HFF-Myc (cell line): ENCODE measurements at places on chromosomes 2 and 18.

GRCh38 chr2:33726415-33726814 lies 127.3 kb upstream of the FAM98A start:
- no peak for DNase-seq

GRCh38 chr2:20141806-20142205 lies 83.1 kb downstream of the SDC1 start:
- DNase-seq, result no peak

GRCh38 chr18:51908598-51908944 lies 431.4 kb upstream of the DCC start:
- DNase-seq, result no peak

DNA sequence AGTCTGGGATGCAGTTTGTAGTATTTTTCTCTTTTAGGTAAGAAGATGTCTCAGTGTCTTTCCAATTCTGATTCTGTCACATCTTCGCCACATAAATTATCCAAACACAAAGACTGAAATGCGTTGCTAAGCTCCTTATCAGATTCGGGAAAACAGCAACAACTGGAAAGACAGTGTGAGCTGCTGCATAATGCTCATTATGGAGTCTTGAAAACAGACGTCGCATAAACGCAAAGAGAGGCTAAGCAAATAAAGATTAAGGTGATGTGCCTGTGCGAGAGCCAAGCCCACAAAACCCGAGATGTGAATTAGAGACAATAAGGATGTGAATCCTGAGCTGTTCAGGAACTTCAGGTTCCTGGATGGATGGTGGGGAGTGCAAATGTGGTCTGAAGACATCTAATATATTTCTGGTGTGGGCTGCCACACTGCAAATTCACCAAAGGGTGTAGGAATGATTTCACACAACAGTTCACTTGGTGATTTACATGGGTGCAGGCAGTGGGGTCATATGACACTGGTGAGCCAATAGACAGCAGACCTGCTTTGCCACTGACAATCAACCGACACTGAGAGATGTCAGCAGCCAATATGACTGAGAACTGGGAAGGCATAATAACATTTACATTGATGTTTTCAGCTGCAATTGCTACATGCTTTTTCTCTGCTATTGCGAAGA lies 195.8 kb downstream of the MTX2 start:
- DNase-seq, result no peak

DNA sequence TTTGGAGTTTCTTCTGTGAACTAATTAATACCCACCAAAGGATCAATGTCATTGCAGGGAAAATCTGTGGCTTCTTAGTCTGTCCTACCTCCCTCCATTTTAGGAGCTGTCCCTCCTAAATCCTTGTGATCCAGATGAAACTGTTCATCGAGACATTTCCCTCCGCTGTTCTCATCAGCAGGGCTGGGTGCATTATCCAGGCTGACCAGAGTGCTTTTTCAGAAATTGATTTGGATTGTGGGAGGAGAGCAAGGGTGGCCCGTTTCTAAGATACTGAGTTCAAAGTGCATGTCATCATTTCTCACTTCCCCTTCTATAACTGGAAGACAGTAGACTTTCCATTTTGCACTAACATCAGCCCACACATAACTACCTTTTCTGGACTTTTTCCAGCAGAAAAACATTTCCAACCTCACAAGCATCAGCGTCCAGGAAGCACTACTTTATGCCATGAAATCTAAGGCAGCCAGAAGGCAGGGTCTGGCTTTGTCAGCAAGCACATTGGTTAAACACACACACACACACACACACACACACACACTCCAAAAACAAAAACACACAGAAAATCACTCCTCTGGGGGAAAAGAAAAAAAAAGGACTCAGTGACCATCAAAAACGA lies 94.1 kb downstream of the ANKRD44 start:
- DNase-seq, result no peak

GRCh38 chr2:197675711-197676188 lies 363 bp upstream of the RFTN2 start:
- no peak for DNase-seq

DNA sequence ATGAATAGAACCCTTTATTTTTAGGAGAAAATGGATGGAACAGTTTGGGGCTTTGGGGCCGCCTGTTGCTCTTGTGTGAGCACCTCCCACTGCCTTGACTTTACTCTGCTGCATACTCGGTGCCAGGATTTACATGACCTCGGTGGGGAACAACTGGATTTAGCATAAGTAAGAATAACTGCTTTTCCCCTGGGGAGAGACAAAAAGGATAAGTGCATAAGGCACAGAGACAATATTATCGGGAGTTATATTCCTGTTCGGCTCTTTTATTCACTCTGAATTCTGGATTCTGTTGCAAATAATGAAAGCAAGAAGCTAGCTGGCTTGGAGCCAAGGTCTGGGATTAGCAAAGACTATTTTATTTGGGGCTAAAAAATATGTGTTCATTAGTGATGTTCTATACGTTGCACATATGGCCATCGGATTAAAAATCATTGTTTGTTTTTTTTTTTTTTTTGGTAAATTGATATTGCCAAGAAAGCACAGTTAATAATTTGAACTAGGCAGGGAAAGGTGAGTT lies 69.8 kb downstream of the CYBRD1 start:
- no peak for DNase-seq
